ENCODE measurements at places on chromosomes 1 and 21.

DNA sequence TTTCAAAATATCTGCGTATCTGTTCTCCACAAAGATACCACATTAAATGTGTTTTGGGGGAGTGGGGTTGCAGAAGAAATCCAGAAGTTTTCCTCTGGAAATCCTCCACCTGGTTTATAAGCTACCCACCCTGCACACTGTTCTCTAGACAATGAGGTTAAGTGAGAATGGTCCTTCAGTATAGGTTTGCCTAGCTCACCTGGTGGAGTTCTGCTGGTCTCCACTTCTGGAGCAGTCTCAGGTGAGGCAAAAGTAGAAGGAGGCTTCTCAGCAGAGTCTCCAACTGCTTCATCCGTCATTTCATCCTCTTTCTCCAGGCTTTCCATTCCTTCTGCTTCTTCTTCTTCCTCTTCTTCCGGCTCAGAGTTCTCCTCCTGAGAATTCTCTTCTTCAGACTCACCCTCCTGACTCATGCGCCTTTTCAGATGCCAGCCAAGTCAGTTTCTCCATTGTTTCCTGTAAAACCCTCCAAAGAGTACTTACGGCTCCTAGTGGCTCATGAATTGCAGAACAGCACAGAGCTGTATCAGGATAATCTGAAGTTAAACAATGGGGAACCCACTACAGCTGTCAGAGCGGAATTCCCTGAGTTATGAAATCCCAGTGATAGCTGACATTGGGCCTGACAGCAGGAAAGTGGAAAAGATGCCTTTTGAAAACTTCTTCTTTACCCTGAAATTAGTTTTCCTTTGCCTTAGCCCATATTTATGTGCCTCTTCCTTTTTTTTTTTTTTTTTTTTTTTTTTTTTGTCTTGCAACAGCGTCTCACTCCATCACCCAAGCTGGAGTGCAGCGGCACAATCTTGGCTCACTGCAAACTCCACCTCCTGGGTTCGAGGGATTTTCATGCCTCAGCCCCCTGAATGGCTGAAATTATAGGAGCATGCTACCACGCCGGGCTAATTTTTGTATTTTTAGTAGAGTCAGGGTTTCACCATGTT, 38.5 kb downstream of the MSTO1 start:
- DNase-seq = no peak

DNA sequence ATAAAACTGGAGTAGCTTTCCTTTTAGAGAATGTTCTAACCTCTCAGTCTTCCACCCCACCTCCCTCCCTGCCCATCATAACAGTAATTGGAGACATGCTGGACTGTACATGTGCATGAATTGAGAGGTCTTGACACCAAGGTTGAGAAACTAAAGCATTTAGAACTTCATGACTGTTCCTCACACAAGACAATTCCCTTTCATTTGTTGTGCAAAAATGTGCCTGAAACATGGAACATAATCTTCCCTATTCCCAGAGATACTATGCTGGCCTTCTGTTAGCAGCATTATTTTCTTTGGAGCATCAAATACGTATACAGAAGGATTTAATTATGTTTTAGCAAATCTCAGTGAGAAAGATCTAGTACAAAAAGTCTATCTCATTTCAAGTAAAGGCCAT, 97.5 kb upstream of the KCNE2 start:
- no peak for DNase-seq

DNA sequence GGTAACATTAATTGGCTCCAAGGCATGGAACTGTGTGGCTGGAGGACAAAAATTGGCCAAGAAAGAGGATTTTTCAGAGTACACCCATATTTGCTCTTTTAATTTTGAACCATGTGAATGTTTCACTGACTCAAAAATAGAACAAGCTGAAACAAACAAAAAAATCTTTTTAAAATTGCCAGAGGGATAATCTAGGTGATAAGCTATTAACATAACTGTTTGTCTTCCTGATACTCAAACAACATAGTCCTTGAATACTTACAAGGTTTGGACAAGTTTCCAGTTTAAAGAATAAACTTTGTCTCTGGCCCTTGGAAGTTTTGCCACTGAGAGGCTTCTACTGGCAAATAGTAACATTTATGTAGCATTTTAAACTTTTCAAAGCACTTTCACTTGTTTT, 30.0 kb upstream of the PIGC start:
- DNase-seq = no peak

GRCh38 chr1:22031214-22031962, 21.1 kb upstream of the CDC42 start:
- no peak for DNase-seq

DNA sequence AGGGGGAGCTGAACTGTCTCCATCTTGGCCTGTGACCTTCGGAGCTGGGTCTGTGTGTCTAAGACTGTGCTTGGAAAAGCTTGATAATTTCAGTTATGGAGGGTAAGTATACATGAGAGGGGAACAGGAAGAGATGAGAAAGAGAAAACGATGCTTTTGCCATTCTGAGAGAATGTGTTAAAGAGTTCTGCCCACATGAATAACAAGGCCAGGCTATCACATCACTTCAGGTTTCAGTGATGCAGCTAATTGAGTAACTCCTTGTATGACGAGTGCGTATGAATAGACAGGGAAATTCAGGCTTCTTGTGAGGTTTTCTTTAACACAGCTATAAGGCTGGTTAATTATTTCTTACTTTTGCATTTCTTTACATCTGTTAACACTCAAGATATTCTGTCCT, 81.0 kb downstream of the PLPPR5 start:
- DNase-seq = no peak

- DNase-seq = no peak
These were observed 402.1 kb downstream of the SETD4 start for GRCh38 chr21:35658242-35658641.

- no peak for DNase-seq
These were observed 9.8 kb upstream of the CELSR2 start for GRCh38 chr1:109239409-109240068.

DNA sequence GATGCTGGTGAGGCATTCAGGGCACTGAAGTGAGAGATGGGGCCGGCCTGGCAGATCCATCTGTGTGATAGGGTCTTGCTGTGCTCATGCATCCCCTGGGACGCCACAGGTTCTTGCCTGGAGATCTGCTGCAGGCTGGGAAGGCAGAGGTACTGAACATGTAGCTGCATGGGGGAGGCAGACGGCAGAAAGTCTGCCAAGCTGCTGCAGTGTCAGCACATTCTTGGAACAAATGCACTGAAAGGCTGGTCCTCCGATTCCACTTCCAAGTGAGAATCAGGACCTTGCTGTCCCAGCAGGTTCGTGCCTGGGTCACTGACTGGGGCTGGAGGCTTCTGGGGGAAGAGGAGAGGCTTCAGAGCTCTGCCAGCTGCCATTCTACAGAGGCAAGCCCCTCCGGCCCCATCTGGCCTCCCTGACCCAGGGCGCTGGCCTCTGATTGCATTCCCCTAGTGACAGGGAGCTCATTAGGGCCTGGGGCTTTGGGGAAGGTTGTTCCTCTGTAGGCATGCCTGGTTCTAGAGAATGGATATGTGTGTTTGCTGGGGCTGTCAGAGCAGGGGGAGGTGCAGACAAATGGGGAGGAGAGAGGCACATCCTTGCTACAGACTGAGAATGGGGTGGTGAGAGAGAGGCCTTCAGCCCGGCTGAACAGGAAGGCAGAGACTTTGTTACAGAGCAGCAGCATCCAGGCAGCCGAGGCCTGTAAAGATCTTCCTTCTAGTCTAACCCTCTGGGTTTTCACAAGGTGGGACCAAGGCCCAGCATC, 174.0 kb downstream of the TRABD2B start:
- no peak for DNase-seq

GRCh38 chr1:104921525-104921924, 1171.8 kb downstream of the AMY1C start:
- no peak for DNase-seq
